ENCODE measurements at places on chromosomes 3 and 15.

GRCh38 chr15:86375733-86376280 is 296.1 kb downstream of the AGBL1 start:
- DNase-seq, result no peak

- no peak for DNase-seq
These were observed 16.6 kb upstream of the AGTR1 start for GRCh38 chr3:148681080-148681479.

- no peak for DNase-seq
These were observed 97.4 kb upstream of the KLF13 start for GRCh38 chr15:31228980-31229826.

GRCh38 chr3:46668116-46668515 is 25.4 kb downstream of the ALS2CL start:
- no peak for DNase-seq

DNA sequence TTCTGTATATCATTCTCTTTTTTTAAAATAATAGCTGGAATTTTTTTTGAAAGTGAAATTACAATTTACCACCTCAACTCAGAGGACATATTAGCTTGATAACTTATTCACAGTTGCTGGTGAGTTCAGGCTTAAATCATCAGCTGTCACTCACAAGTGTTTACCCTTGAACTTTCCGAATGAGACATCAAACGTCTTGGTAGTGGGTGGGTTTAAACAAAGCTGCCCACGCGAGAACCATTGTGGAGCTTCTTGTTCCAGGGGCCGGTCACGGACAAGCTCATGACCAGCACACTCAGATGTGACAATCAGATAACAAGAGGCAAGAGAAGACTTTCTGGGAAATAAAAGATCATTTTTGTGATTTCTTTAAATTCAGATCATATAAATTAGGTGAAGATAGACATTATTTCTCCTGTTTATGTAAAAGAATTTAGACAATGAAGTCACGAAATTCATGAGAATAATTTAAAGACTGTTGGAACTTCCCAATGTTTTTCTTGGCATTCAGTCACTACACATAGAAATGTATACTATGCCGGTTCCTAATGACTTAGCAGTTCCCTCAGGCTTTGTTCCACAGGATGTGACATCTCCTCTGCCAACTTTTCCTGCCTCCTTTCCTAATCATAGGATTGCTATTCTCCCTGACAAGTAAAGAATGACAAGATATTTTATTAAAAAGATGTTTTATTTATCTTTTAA is 29.3 kb downstream of the BTD start:
- DNase-seq, result peak; percentile 62

Measured in umbilical cord (tissue), 2 donors.